SJCRH30 (cell line): ENCODE measurements at places on chromosomes 7 and 10.
A peak's percentile ranks its signal among the peaks of the same experiment; 100 is the strongest.

DNA sequence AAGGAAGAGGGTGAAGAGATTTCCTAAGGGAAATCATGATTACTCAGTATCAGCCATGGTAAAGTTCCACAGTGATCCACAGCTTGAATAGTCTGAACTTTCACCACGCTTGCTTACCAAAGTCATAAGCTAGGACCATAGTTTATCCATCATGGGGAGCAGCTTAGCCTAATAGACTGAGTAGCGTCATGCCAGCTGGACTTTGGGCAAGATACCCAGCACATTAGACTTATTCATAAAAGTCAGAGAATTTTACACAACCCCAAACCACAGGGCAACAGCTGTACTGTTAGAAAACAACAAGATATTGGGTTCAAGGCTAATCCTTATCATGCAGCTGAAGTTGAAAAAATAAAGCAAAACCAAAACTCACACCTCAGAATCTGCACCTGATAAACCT is 491.0 kb downstream of the XPNPEP1 start:
- peak; percentile 68 for DNase-seq

- DNase-seq, result no peak
Observed at GRCh38 chr10:113960617-113961181, 83.0 kb upstream of the ADRB1 start.

- DNase-seq, result no peak
Observed at GRCh38 chr10:49212783-49213182, 24.6 kb upstream of the TMEM273 start.

DNA sequence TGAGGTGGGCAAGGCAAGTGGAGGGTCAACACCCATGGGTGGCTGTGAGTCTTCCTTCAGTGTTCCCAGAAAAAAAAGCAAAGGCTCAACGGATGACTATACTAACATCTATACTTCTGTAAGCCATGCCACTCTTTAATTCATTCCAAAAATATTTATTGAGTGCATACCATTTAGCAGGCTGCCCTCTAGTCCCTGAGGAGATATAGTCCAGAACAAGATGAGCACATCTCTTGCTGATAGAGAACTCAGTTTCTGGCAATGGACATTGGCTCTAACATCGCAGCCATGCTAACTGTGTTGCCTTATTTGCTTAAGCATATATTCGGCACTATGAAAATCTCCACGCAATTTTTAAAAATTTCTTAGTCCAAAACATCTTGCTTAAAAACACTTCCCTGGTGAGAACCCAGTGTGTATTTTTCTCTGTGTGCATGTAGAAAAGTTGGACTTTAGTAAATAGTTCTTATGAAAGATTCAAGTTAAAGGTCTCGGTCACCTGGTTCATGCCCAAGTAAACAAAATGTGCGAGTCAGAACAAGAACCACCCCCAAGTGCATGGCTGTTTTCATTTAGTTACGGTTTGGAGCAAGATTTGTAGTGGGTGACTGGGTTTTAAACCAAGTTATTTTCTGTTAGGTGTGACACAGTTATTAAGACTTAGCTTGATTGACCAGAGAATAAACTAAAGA is 69.8 kb downstream of the MET start:
- DNase-seq, result no peak
